ENCODE measurements at places on chromosomes 6 and 20.

GRCh38 chr20:41587523-41587922 lies 30.7 kb downstream of the CHD6 start:
- no peak for DNase-seq

GRCh38 chr6:3278691-3279090 lies 19.9 kb downstream of the PSMG4 start:
- no peak for DNase-seq

DNA sequence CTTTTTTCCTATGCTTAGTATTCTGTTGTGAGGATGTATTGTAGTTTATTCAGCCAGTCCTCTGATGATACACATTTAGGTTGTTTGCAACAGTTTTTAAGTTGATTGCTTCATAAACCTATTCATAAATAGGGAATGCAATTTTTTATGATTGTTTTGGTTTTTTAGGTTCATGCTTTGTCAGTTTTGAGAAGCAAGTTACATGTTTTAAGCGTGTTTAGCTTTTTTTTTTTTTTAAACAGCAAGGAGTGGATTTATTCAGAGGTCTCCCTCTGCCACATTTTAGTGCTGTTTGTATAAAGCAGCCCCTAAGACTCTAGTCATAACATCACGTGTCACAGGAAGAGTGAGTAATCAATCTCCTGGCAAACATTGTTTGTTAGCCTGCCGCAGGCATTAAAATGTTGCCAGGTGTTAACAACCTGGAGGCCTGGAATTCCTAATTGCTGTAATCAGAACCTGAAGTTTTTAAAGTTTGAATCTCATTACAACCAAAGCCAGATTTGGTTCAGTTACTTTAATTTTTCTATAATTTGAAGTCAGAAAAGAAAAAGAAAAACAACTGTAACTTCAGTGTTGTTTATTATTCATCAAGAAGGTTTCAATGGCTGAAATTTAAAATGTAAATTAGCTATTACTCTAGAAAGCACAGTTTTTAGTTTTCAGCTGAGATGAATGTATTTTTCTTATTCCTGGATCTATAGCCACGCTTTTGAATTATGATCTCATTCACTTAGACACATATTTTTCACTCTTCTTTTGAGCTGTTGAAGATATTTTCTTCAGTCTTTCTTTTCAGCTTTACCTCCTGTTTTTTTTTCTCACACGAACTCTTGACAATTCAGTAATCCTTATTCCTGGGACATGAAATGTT lies 59.2 kb downstream of the KCNS1 start:
- peak; percentile 25 for DNase-seq

DNA sequence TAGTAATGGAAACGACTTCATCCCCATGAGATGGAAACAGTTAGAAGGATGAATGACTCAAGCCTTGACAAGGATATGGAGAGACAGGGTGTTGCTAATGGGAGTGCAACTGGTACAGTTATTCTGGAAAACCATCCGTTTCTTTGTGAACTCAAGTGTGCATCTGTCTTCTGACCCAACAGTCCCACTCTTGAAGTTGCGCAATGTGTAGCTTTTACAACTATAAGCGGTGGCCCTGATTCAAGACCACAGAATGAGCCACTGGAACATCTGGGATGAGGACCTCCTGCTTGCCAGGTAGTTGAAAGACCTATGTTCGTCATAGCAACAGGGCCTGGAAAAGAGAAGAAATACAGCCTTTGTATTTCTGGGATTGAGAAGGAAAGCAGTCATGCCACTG lies 115.8 kb upstream of the GMDS start:
- no peak for DNase-seq

GRCh38 chr6:150417899-150418826 lies 49.4 kb downstream of the IYD start:
- DNase-seq: no peak

DNA sequence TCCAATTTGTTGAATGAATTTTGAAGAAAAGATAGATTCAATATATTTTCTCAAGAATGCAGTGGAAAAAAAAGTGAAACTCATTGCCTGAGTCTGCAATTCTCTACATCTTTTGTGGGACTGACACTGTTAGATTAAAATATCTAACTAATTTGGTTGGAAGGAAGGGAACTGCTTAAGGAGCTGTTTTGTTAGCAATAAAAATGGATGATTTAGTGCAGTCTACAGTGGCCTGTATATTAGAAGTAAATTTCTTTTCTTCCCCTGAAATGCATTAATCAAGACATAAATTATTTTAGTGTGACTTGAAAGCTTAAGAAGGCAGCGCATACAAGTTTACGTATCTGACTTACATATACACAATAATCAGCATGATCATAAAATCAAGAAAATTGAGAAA lies 1332.6 kb downstream of the EPHA7 start:
- no peak for DNase-seq

DNA sequence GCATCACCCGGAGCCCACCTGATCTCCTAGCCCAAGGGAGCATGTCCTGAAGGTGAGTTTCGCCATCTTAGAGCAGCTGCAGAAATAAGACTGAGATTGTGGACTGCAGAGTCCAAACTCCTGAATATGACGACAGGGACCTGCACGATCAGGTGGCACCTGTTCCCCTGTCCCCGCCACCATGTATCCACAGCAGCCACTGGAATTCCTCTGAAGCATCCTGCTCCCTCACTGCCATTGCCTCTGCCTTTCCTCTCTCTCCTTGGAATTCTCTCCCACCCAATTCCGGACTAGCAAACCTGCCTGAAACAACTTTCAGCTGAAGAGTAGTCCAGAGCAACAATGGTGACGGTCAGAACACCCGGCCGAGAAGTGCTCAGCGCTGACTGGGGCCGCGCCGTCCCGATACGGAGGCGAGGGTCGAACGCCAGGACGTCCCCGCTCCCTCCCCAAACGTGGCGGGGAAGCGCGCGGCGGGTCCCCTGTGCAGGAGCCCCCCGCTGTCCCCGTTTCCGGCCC lies 694 bp upstream of the FAM120B start:
- no peak for DNase-seq

DNA sequence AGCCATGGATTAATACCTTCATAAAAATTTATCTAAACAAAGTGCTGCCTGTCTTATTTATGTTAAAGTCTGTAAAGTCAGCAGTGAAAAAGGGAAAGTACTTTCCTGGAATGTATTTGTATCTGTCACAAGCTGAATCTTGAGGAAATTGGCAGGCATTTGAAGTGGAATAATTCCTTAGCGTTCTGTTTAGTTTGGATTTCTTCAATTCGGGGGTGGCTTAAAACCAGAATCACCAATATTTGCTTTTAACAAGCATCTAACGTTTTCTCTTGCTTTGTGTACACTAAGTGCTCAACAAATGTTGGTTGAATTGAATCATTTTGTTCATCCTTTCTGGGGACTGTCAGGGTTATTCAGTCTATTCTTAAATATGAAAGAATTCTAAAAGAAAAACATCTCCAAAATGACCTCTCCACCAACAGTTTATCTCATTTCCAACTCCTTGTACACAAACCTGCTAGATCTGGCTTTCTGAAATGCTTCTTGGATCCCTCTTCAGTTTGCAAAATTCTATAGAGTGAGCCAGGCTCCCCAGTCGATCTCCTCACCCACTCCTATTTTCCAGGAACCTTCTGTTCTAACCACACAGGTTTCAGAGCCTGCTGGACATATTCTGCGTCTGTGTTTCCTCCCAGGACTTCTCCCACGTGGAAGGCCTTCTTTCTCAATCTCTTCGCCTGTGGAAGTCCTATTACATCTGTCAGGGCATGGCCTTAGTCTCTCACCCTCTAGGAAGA lies 2.0 kb upstream of the NPEPL1 start:
- no peak for DNase-seq

- DNase-seq: no peak
Measured at GRCh38 chr20:35773154-35773751, 1.4 kb downstream of the PHF20 start.

- no peak for DNase-seq
Measured at GRCh38 chr6:51844336-51844735, 243.1 kb downstream of the PKHD1 start.

DNA sequence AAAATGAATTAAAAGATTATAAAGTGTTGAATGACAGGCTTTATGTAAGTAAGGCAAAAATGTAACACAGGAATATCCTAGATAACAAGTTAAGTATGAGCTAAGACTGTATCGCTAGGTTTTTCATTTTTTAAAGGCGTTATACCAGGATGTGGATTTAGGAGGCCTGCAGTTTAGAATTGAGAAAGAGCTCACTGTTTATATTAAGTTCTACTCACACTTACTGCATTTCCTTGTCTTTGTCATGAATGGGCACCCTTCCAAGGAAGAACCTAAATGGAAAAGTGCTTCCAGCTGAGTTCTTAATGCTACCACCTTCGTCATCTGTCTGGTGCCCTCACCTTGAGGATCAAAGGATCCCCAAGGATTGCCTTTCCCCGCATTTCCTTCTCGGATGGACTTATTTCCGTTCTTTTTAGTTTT lies 148.7 kb downstream of the SOX4 start:
- DNase-seq: peak; percentile 50

- no peak for DNase-seq
Measured at GRCh38 chr6:54899442-54899841, 52.9 kb downstream of the FAM83B start.

DNA sequence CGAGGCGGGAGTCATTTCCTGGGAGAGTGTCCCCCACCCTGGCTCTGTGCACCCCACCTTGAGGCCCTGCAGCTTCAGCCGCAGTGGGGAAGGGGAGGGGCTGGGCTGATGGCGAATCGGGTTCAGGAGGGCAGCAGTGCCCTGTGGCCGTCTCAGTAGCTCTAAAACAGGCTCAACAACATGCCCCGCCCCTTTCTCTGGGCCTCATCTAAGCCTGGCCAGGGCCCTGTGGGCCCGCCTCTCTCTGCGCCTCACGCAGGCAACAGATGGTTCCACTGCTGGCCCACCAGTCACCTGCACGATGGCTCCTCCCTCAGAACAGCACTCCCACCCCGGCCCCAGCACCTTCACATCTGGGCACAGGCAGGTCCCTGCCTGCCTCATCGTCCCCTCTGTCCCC lies 30.2 kb downstream of the CHRNA4 start:
- no peak for DNase-seq

GRCh38 chr20:64053841-64054661 lies 4.6 kb upstream of the SOX18 start:
- DNase-seq: no peak

- no peak for DNase-seq
Measured at GRCh38 chr20:37020636-37021035, 69.1 kb upstream of the SAMHD1 start.

GRCh38 chr6:160457823-160458222 lies 109.6 kb downstream of the SLC22A3 start:
- DNase-seq: no peak

- no peak for DNase-seq
Measured at GRCh38 chr6:108321253-108321747, 26.4 kb downstream of the AFG1L start.

DNA sequence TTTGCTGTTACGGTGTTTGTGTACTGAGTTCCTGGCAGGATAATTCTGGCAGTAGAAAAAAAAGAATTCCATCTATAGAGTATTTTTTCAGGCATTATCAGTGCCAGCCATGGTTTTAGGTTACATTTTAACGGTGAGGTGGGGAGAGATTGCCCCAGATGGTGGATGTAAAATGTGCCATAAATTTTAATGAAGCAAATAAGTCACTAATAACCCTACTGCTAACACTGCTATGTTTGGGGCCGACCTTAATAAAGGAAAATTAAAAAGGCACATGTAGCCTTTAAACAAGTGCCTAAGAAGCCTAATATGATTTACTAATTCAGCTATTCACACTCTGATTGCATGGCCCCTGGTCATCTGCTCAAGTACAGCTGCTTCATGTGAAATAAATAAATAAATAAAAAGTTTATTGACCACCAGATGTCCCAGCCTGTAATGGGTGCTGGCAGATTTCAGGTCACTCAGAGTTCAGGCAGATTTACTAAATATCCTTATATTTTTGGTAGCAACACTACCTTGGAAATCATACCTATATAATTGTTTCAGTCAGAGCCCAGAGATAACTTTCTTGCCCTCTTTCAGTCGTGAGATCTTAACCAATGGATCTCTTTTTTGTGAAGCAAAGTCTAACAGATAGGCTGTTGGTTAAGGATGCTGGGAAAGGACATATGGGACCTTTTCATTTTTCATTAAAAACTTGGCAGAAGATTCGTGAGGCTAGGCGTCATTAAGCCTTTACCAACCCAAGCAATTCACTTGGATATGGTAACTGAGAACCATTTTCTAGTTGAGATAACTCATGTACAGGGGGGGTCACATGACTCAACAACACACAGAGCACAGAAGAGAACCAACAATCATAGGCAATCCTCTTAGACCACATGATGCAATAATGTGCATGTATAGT lies 495.0 kb upstream of the NRSN1 start:
- DNase-seq: no peak

DNA sequence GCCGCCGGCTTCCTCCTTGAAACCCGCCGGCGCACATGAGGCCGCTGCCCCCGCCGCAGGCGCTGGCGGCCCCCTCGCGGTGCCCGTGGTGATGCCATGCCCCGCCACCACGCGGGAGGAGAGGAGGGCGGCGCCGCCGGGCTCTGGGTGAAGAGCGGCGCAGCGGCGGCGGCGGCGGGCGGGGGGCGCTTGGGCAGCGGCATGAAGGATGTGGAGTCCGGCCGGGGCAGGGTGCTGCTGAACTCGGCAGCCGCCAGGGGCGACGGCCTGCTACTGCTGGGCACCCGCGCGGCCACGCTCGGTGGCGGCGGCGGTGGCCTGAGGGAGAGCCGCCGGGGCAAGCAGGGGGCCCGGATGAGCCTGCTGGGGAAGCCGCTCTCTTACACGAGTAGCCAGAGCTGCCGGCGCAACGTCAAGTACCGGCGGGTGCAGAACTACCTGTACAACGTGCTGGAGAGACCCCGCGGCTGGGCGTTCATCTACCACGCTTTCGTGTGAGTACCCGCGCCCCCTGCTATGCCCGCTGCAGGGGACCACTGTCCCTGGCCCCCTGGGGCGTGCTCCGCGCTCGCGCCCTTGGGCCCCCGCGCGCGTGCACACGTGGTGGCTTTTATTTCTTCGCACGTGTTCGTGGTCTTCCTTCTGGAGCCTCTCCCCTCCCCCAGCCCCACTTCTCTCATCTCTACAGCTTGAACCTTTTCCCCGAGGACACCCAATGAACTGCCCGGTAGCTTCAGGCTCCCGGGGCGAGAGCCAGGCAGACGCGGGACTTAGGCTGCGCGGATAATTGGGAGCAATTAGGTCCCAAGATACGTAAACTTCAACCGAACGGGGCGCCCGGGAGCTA lies 453 bp downstream of the KCNQ5 start:
- DNase-seq: no peak

- DNase-seq: no peak
Measured at GRCh38 chr20:58822149-58822548, 28.6 kb downstream of the GNAS-AS1 start.

GRCh38 chr20:62019144-62019805 lies 46.4 kb downstream of the TAF4 start:
- DNase-seq: no peak

- no peak for DNase-seq
Measured at GRCh38 chr6:135180542-135181332, at the start of gene MYB. Gene MYB, plus strand, starts transcription at chr6:135181308. Its CDS starts 206 bp downstream, at chr6:135181514.

Measured in iPS DF 6.9 (cell line).